ENCODE measurements at places on chromosomes 2 and 18.

DNA sequence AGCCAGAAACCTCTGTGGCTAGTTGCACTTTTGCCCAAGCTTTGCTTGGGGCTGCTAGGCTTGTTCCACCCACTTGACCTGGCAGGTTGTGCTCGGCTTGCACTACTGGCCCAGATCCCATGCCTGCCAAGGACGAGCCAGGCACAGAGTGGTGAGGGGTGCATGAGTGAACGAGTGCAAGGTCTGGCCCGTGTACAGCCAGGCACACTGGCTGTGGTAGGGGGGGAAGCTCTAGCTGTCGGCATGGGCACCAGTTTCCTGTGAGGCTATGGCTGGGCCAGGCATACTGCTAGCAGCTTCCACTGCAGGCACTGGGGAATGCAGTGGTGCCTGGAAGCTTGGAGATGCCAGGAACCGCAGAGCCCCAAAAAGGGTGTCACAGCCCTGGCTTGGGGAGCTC is 210.4 kb downstream of the AKAIN1 start:
- DNase-seq: no peak

- no peak for DNase-seq
These were observed 72.3 kb downstream of the LDLRAD4 start for GRCh38 chr18:13290856-13291271.

GRCh38 chr2:114354199-114354598 is 88.2 kb upstream of the DPP10 start:
- no peak for DNase-seq

- no peak for DNase-seq
These were observed 43.4 kb upstream of the ANKRD62 start for GRCh38 chr18:12049978-12050811.

Data from foreskin fibroblast (primary cell).